ENCODE measurements at places on chromosomes 6 and 20. TPM values are rescaled to one million over a fixed set of nuclear protein-coding genes. Genes with fewer than 3 reads are reported as not detected.

The FAM83C gene
- total RNA-seq: 0.24 TPM

- DNase-seq: no peak
Observed at GRCh38 chr6:162907876-162908481, 180.2 kb downstream of the PACRG start.

GRCh38 chr6:107601406-107601805, 111.5 kb downstream of the SOBP start:
- no peak for DNase-seq

GRCh38 chr6:39075807-39076622, 27.4 kb downstream of the GLP1R start:
- DNase-seq: no peak

- DNase-seq: no peak
Observed at GRCh38 chr6:16623731-16624130, 137.5 kb downstream of the ATXN1 start.

DNA sequence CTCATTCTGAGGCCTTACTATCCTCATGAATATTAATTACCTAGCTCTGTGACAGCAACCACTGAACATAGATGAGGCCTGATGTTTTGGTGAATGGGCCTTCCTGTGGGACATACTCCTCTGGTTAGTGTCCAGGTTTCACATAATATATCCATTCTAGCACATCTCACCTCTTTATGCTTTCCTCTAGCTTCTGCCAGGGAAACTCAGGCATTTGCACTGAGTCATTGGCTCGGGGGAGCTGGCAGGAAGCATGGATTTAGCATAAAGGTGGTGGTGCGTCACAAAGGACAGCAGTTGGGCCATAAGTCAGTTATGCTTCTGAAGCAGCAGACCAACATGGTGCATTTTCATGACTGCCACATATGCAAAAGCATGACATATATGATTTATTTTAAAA, 37.5 kb upstream of the TMEM170B start:
- peak; percentile 77 for DNase-seq

The PRL gene
- total RNA-seq: not detected

DNA sequence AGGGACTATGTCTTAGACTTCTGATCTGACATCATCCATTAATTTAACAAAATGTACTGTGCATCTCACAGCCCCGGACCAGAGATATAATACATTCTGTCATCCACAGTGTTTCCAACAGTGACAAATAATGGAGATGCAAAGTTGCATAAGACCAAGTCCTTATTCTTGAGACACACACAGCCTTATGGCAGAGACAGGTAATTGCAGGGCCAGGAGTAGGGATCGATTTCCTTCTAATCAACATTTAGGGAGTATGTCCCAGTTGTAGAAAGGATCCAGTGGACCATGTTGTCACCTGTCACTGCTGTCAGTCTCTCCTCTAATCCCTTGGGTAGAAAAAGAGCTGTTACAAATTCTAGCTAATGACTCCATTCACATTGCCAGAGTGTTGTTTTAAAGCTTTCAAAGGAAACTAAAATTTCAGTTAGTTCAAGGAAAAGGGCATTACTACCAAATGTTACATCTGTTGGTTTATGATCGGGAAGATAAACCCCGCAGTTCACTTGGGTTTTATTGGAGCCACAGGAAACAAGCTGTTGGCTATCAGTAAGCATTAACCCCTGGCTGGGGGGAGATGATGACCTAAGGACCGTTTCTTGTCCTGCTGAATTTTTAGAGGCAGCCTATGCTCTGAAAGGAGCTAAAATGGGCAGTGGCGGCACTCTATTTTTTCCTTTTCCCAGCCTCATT, 111.4 kb upstream of the ATXN1 start:
- no peak for DNase-seq

The PTCRA gene
- total RNA-seq: not detected

The WFDC5 gene
- not detected for total RNA-seq

The UNC5CL gene
- 0.62 TPM for total RNA-seq

GRCh38 chr6:148573922-148574321, 172.9 kb upstream of the UST start:
- DNase-seq: no peak

GRCh38 chr20:44454306-44454963, 21.2 kb upstream of the TTPAL start:
- peak; percentile 22 for DNase-seq

GRCh38 chr6:42530751-42531150, 33.1 kb upstream of the UBR2 start:
- no peak for DNase-seq

The SPTLC3 gene
- 3.8 TPM for total RNA-seq

Measured in A172 (cell line).